SJCRH30 (cell line): ENCODE measurements at places on chromosomes 1 and 21. TPM values are rescaled to one million over a fixed set of nuclear protein-coding genes. Genes with fewer than 3 reads are reported as not detected.

DNA sequence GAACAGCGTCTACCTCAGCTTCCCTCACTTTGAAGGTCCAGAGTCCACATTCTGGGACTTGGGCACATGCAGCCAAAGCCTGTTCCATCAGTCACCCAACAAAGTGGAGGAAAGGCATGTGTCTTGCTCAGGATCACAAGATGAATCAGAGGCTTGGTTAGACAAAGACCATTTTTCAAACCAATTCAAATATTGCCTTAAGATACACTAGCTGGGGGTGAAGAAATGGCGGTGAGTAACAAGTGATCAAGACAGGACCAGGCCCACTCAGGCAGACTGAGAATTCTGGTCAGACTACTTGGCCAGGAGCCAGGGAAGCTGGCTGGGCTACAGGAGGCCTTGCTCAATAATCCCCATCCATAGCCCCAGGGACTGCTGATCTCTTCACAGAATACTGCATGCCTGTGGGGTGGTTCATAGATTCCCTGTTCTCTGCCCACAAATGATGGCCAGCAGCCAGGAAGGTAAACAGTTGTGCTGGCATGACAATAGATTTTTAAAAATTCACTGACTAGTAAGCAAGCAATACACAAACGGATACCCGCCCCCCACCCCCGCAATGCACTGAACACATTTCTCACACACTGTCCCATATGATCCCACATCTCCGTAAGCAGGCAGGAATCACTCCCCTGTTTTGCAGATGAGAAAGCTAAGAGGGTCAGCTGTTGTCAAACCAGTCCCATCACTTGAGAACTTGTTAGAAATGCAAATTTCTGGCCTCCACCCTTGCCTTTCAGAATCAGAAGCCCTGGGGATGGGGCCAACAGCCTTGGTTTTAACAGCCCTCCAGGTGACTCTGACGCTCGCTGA lies 27.2 kb downstream of the ERI3 start:
- H3K4me1 ChIP-seq: peaks cover 31% of the 10 kb centered on the region
- peak overlapping the region; percentile 23 for H3K27ac ChIP-seq
- peaks cover 4% of the 10 kb centered on the region; the same call in 1 of the 2 replicates for H3K36me3 ChIP-seq
- no peak overlapping the region for H3K4me3 ChIP-seq

GRCh38 chr1:203521074-203521794 lies 27.3 kb downstream of the OPTC start:
- DNase-seq: peak; percentile 28
- H3K27ac ChIP-seq: no peak overlapping the region
- H3K27me3 ChIP-seq: no peaks in the 10 kb centered on the region
- no peaks in the 10 kb centered on the region for H3K36me3 ChIP-seq
- H3K4me3 ChIP-seq: no peak overlapping the region
- H3K4me1 ChIP-seq: peaks cover 26% of the 10 kb centered on the region

- H3K4me1 ChIP-seq: no peaks in the 10 kb centered on the region; the same call in 1 of the 2 replicates
- no peak overlapping the region for H3K27ac ChIP-seq
- DNase-seq: no peak
- no peak overlapping the region for H3K4me3 ChIP-seq
- no peaks in the 10 kb centered on the region for H3K36me3 ChIP-seq
These were observed 103.7 kb downstream of the AK5 start for GRCh38 chr1:77385551-77385950.

CFHR5 gene
- total RNA-seq: not detected in 2 replicates

RNU1-4 gene
- under 0.01 TPM in 2 replicates for total RNA-seq
